Thymus (tissue), 14 donors: ENCODE measurements at places on chromosomes 7 and 10. TPM values are rescaled to one million over a fixed set of nuclear protein-coding genes. Genes with fewer than 3 reads are reported as not detected.

GRCh38 chr7:106736508-106737201 is 75.7 kb upstream of the CCDC71L start:
- H3K27ac ChIP-seq: no peak overlapping the region
- DNase-seq: no peak
- no peaks in the 10 kb centered on the region for H3K27me3 ChIP-seq
- no peaks in the 10 kb centered on the region for H3K36me3 ChIP-seq

DNA sequence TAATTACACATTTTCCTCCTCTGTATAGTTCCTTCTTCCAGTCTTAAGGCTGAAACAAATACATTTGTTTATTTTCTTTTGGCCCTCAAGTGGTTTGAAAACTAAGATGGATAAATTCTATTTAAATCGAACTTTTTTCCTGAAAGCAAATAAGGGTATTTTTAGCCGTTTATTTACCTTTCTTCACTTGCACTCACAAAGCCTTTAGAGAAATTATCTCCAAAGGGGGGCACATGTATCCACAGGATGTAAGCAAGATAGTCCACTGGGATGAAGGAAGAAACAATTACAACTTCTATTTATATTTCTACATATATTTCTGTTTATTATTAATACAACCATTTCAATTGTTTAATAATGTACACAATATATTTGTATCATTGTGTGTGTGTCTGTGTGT is 10.2 kb downstream of the CPA4 start:
- H3K4me1 ChIP-seq: peaks cover 20% of the 10 kb centered on the region
- no peaks in the 10 kb centered on the region for H3K36me3 ChIP-seq
- no peak for DNase-seq
- H3K27ac ChIP-seq: no peak overlapping the region
- no peaks in the 10 kb centered on the region for H3K27me3 ChIP-seq

DNA sequence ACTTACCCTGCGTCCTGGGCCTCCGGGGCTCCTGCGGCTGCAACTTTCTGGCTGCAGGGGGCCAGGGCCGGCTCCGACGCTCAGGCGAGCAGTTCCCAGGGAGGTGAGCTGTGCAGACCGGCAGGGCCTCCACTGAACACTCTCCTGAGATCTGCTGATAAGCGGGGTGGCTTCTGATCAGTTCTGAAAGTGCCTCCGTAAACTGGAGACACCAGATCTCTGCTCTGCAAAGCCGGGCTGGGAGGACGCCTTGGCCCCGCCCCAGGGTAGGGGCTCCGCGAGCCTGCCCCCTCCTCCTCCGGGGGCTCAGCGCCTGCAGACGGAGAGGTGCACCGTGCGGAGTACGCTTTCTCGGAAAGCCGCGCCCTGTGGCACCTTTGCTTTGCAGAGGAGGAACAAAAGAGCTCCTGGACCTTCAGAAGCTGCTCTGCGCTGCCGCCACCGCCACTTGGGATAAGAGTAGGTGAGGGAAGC is 141.3 kb upstream of the VKORC1L1 start:
- H3K4me1 ChIP-seq: peaks cover 11% of the 10 kb centered on the region
- H3K36me3 ChIP-seq: peaks cover 3% of the 10 kb centered on the region
- H3K4me3 ChIP-seq: peak overlapping the region; percentile 38

ACSM6 gene
- 5.1 TPM for total RNA-seq

GRCh38 chr7:886626-887487 is 10.5 kb downstream of the GET4 start:
- H3K27me3 ChIP-seq: no peaks in the 10 kb centered on the region
- H3K4me3 ChIP-seq: no peak overlapping the region
- DNase-seq: no peak
- H3K4me1 ChIP-seq: peaks cover 6% of the 10 kb centered on the region
- peaks cover 73% of the 10 kb centered on the region for H3K36me3 ChIP-seq

DNA sequence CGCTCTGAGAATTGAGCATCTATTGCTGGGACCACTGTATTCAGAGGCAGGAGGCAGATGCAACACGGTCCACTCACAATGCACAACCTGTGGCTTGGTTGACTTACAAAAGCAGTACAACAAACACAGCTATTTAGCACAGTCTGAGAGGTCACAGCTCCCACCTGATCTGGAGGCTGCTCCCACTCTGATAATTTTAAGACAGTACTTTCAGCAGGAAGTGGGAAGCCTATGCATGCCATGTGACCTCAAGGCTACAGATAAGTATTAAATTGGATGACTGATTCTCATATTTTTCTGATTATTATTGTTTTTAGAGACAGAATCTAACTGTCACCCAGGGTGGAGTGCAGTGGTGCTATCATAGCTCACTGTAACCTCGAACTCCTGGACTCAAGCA is 659.3 kb downstream of the PARD3 start:
- no peaks in the 10 kb centered on the region for H3K4me1 ChIP-seq
- H3K36me3 ChIP-seq: no peaks in the 10 kb centered on the region
- DNase-seq: no peak
- H3K27me3 ChIP-seq: no peaks in the 10 kb centered on the region

ACBD7 gene
- 11.9 TPM for total RNA-seq

GRCh38 chr10:119395280-119396007 is 147.1 kb downstream of the RGS10 start:
- no peaks in the 10 kb centered on the region for H3K4me1 ChIP-seq
- H3K36me3 ChIP-seq: peaks cover 17% of the 10 kb centered on the region
- H3K27me3 ChIP-seq: no peaks in the 10 kb centered on the region
- no peak for DNase-seq
- no peak overlapping the region for H3K4me3 ChIP-seq
- no peak overlapping the region for H3K27ac ChIP-seq

GRCh38 chr7:148962823-148963582 is 65.3 kb downstream of the PDIA4 start:
- peak overlapping the region; percentile 47 for H3K4me3 ChIP-seq
- no peaks in the 10 kb centered on the region for H3K36me3 ChIP-seq
- DNase-seq: peak; percentile 76

DNA sequence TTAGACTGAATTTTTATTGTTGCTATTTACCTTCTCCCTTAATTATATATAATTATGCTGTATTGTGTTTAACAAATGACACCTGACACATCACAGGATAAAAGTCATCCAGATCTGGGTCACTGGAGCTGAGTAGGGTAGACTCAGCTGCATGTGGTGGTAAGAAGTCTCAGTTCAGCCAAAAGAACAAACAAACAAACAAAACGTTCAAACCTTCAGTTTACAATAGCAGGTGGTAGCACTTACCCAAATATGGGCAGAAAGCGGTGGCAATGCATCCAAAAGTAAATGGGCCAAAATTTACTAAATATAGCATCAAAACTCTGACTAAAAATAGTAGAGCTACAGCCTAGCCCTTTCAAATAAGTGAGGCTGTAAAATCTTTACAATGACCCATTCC is 42.2 kb downstream of the ZWINT start:
- H3K4me1 ChIP-seq: no peaks in the 10 kb centered on the region
- H3K27me3 ChIP-seq: no peaks in the 10 kb centered on the region
- no peak overlapping the region for H3K4me3 ChIP-seq
- no peak for DNase-seq

FEZF1 gene
- total RNA-seq: under 0.01 TPM

- H3K4me1 ChIP-seq: peaks cover 12% of the 10 kb centered on the region
- peak overlapping the region; percentile 70 for H3K27ac ChIP-seq
- H3K36me3 ChIP-seq: peaks cover 13% of the 10 kb centered on the region
- no peak for DNase-seq
Observed at GRCh38 chr7:99551334-99551733, 580 bp downstream of the FAM200A start.

CCT6A gene
- 135 TPM for total RNA-seq

- H3K4me3 ChIP-seq: no peak overlapping the region
- DNase-seq: no peak
- H3K27ac ChIP-seq: no peak overlapping the region
Observed at GRCh38 chr7:50762337-50762736, 20.4 kb downstream of the GRB10 start.

EVX1 gene
- not detected for total RNA-seq

DNA sequence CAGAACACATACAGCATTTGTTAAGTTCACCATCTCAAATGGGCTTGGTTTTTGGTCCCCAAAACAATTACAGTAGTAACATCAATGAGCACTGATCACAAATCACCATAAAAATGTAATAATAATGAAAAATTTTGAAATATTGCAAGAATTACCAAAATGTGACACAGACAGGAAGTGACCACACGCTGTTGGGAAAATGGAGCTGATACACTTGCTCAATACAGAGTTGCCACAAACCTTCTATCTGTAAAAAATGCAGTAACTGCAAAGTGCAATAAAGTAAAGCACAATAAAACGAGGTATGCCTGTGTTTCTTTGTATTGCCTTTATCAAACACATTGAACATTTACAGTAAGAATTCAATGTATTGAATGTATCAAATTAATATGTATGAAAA is 262.7 kb downstream of the CTNNA3 start:
- DNase-seq: no peak
- no peaks in the 10 kb centered on the region for H3K36me3 ChIP-seq
- H3K4me1 ChIP-seq: no peaks in the 10 kb centered on the region

- no peak for DNase-seq
- H3K4me1 ChIP-seq: peaks cover 21% of the 10 kb centered on the region
- H3K27ac ChIP-seq: no peak overlapping the region
- H3K4me3 ChIP-seq: no peak overlapping the region
Observed at GRCh38 chr10:127877116-127877515, 15.6 kb downstream of the CLRN3 start.

GRCh38 chr10:114087255-114087654 is 43.6 kb downstream of the ADRB1 start:
- no peak overlapping the region for H3K27ac ChIP-seq
- no peaks in the 10 kb centered on the region for H3K4me1 ChIP-seq
- no peaks in the 10 kb centered on the region for H3K27me3 ChIP-seq
- H3K4me3 ChIP-seq: no peak overlapping the region

DNA sequence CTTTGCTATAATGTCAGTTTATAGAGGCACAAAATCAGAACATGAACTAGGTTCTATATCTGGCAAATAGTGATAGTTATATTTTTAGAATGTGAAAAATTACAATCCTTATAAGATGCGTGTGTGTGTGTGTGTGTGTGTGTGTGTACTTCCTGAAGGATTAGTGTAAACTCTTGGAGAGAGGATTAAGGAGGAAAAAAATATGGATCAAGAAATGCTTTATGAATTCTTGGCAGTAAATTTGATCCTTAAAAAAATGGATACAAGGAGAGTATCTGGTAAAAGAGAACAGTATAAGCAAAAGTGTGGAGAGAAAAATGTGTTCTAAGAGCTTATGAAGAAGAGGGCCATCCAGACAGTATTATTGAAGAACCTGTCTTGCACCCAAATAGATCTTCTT is 484.3 kb downstream of the ADRA2A start:
- no peak overlapping the region for H3K4me3 ChIP-seq
- no peak for DNase-seq
- H3K36me3 ChIP-seq: no peaks in the 10 kb centered on the region
- no peak overlapping the region for H3K27ac ChIP-seq
- no peaks in the 10 kb centered on the region for H3K27me3 ChIP-seq

PPP1R17 gene
- 0.14 TPM for total RNA-seq

CARD11 gene
- total RNA-seq: 7.2 TPM

GRCh38 chr10:95501203-95502094 is 59.7 kb downstream of the SORBS1 start:
- no peak overlapping the region for H3K4me3 ChIP-seq
- peak overlapping the region; percentile 8 for H3K27ac ChIP-seq
- no peaks in the 10 kb centered on the region for H3K27me3 ChIP-seq
- DNase-seq: no peak
- H3K36me3 ChIP-seq: no peaks in the 10 kb centered on the region
- H3K4me1 ChIP-seq: no peaks in the 10 kb centered on the region

GRCh38 chr7:105905209-105905909 is 29.0 kb upstream of the ATXN7L1 start:
- no peaks in the 10 kb centered on the region for H3K36me3 ChIP-seq
- H3K4me3 ChIP-seq: no peak overlapping the region
- DNase-seq: no peak

DOCK1 gene
- total RNA-seq: 11.7 TPM

GRCh38 chr7:132778761-132779160 is 202.5 kb upstream of the PLXNA4 start:
- no peak overlapping the region for H3K4me3 ChIP-seq
- peaks cover 6% of the 10 kb centered on the region for H3K36me3 ChIP-seq
- H3K27ac ChIP-seq: no peak overlapping the region
- DNase-seq: no peak
- H3K27me3 ChIP-seq: no peaks in the 10 kb centered on the region

RHOBTB1 gene
- total RNA-seq: 4.5 TPM

SFRP5 gene
- total RNA-seq: 2.4 TPM

NME8 gene
- 1.0 TPM for total RNA-seq

- no peak overlapping the region for H3K4me3 ChIP-seq
- no peaks in the 10 kb centered on the region for H3K27me3 ChIP-seq
Observed at GRCh38 chr10:10519674-10520073, 498.0 kb upstream of the CELF2 start.

HOXA9 gene
- total RNA-seq: 1.5 TPM

- no peak overlapping the region for H3K4me3 ChIP-seq
- no peaks in the 10 kb centered on the region for H3K4me1 ChIP-seq
- no peak for DNase-seq
- H3K36me3 ChIP-seq: peaks cover 7% of the 10 kb centered on the region
- H3K27me3 ChIP-seq: no peaks in the 10 kb centered on the region
- H3K27ac ChIP-seq: no peak overlapping the region
Observed at GRCh38 chr10:27041196-27041595, 59.1 kb downstream of the ANKRD26 start.

- no peak overlapping the region for H3K27ac ChIP-seq
- no peak for DNase-seq
- H3K36me3 ChIP-seq: no peaks in the 10 kb centered on the region
- H3K27me3 ChIP-seq: no peaks in the 10 kb centered on the region
- no peaks in the 10 kb centered on the region for H3K4me1 ChIP-seq
Observed at GRCh38 chr7:24477398-24478136, 95.7 kb upstream of the PALS2 start.

FGL2 gene
- 46.0 TPM for total RNA-seq

DNA sequence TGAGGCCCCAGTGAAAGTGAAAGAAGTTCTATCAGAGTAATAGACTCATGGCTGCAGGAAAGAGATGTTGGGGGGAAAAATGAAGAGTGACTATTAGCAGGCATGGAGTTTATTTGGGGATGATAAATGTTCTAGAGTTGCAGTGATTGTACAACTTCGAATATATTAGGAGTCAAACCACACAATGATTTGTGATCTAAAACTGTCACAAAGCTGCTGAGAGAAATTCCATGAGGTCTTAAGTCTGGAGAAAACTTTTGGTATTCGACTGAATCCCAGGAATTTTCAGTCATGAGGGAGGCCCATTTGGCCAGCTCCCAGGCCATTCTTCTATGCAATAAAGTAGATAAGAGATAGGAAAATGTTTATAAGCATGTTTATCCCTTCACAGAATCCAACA is 55.9 kb upstream of the UNC5B start:
- no peak for DNase-seq
- H3K4me3 ChIP-seq: no peak overlapping the region
- H3K4me1 ChIP-seq: no peaks in the 10 kb centered on the region

GRCh38 chr10:47095211-47095610 is 184.0 kb downstream of the PTPN20 start:
- no peaks in the 10 kb centered on the region for H3K27me3 ChIP-seq
- H3K4me3 ChIP-seq: no peak overlapping the region
- no peak overlapping the region for H3K27ac ChIP-seq
- H3K36me3 ChIP-seq: no peaks in the 10 kb centered on the region
- DNase-seq: no peak

GRCh38 chr10:3887885-3888476 is 103.0 kb upstream of the KLF6 start:
- no peak overlapping the region for H3K27ac ChIP-seq
- H3K4me1 ChIP-seq: peaks cover 5% of the 10 kb centered on the region
- no peak overlapping the region for H3K4me3 ChIP-seq
- no peaks in the 10 kb centered on the region for H3K27me3 ChIP-seq
- no peaks in the 10 kb centered on the region for H3K36me3 ChIP-seq
- DNase-seq: no peak
